Mononuclear cell (primary cell): ENCODE measurements at places on chromosomes 11 and 22. TPM values are rescaled to one million over a fixed set of nuclear protein-coding genes. Genes with fewer than 3 reads are reported as not detected.

Gene TIMM10B
- 70.2 TPM for total RNA-seq

Gene MUC2
- not detected for total RNA-seq

Gene ZC3H12C
- 2.2 TPM for total RNA-seq

Gene FBXO3
- total RNA-seq = 93.9 TPM

Gene KCNA4
- total RNA-seq = not detected

Gene FAM227A
- total RNA-seq = not detected

Gene LARGE2
- total RNA-seq = 0.94 TPM

Gene CHST1
- total RNA-seq = not detected

Gene CYP2D6
- total RNA-seq = 0.84 TPM

Gene NRIP3
- 11.5 TPM for total RNA-seq

Gene RIMBP3C
- total RNA-seq = 0.10 TPM

Gene PLAAT5
- total RNA-seq = 0.42 TPM

Gene CASP4
- 207 TPM for total RNA-seq

Gene LIF
- total RNA-seq = 4.2 TPM
